ENCODE measurements at places on chromosomes 7 and 10.

DNA sequence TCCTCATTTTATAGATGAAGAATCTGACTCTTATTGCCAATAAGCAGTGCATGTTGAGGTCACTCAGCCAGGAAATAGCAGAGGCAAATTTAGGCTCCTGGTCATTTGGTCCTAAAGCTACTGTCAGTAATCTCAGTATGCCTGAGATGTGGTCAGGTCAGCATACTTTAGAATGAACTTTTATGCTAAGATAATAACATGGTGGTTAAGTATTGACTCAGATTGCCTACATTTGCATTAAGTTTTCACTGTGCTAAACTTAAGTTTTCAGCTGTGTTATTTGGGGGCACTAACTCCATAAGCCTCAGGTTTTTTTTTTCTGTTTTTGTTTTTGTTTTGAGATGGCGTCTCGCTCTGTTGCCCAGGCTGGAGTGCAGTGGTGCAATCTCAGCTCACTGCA lies 35.9 kb upstream of the CCSER2 start:
- DNase-seq = no peak

DNA sequence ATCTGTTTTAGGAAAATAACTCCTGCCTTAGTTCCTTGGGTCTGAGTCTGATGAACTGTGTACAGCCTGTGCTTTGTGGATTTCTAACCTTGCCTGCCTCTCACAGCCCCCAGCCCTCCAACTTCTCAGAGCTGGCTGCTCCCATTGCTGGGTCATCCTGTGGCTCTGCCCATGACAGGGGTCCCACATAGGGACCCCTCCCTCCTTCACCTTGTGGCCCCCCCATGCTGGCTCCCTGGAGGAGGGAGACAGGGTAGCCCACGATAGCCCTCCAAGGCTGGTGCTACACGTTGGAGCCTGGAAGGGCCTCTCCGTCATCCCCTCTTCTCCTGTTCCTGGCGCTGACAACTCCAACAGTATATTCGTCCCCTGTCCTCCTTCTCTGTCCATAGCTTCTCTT lies 2.8 kb upstream of the DENND2A start:
- no peak for DNase-seq

- no peak for DNase-seq
Observed at GRCh38 chr7:45918556-45918955, 2.5 kb downstream of the IGFBP3 start.

GRCh38 chr7:644381-645305 lies 81.9 kb upstream of the DNAAF5 start:
- DNase-seq = no peak

DNA sequence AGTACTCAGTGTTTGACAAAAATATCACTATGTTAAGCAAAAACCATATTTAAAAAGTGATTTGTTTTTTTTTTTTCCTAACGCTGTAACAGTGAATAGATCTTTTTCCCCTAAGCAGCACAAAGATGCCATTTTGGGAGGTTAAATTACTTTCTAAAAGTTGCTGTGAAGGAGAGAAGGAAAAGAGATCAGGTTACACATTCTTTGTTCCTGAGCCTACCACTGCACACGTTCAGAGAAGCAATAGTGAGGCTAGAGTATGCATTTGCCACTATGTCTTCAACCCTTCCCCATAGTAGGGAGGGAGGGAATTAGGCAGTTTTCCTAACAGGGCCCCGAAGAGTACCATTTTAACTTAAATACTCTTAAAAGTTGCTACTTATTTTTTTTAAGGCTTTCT lies 38.9 kb downstream of the BMPR1A start:
- DNase-seq = peak; percentile 77
